ENCODE measurements at places on chromosomes 1 and 21.

- DNase-seq = no peak
These were observed 9.5 kb downstream of the SH3BP5L start for GRCh38 chr1:248816042-248816851.

GRCh38 chr1:234862944-234863515, 253.1 kb upstream of the IRF2BP2 start:
- DNase-seq = no peak

GRCh38 chr1:153261281-153262069, 2.0 kb downstream of the LORICRIN start:
- no peak for DNase-seq

DNA sequence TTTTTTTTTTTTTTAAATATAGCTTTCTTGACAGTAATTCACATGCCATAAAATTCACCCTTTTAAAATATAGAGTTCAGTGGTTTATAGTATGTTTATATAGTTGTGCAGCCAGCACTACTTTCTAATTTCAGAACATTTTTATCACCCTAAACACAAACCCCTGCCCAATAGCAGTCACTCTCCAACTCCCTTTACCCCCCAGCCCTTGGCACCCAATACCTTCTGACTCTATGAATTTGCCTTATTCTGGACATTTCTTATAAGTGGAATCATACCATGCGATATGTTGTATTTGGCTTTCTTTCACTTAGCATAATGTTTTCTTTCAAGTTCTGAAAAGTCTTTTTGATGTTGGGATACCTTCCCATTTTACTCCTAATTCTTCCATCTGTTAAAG, 42.5 kb upstream of the NEXN start:
- DNase-seq = no peak

GRCh38 chr1:185681034-185681633, 53.1 kb upstream of the HMCN1 start:
- no peak for DNase-seq

- DNase-seq = peak; percentile 30
These were observed at the start of gene ZFP69 for GRCh38 chr1:40476924-40477677. Gene ZFP69 (plus strand): TSS chr1:40477290. CDS start chr1:40479362, 2,072 bp downstream.

GRCh38 chr1:71019233-71019969, 28.2 kb downstream of the PTGER3 start:
- DNase-seq = no peak

GRCh38 chr21:16709866-16710550, 802.8 kb upstream of the CXADR start:
- DNase-seq = no peak

DNA sequence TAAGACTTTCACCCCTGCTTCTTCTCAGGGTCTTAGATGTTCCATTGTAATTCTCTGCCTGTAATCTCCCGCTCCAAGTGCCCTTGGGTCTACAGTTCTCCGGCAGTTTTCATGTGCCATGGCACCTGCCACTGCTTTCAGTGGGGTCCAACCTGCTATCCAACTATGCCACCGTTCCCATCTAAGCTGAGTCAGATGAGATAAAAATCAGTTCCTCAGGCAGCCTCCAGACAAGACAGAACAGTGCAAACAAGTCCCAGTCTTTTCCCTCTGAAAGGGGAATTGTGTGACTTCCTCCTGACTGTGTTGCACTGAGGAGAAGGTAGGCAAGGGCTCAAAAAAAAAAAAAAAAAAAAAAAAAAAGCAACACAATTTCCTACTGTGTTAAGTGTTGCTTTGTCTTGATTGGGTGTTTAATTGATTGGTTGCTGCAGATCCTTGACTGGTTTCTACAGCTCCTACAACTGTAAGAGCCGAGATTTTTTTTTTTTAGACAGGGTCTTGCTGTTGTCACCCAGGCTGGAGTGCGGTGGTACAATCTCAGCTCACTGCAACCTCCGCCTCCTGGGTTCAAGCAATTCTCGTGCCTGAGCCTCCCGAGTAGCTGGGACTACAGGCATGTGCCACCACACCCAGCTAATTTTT, 50.7 kb downstream of the EBNA1BP2 start:
- no peak for DNase-seq

GRCh38 chr1:47424336-47424982, 8.4 kb downstream of the FOXE3 start:
- no peak for DNase-seq

DNA sequence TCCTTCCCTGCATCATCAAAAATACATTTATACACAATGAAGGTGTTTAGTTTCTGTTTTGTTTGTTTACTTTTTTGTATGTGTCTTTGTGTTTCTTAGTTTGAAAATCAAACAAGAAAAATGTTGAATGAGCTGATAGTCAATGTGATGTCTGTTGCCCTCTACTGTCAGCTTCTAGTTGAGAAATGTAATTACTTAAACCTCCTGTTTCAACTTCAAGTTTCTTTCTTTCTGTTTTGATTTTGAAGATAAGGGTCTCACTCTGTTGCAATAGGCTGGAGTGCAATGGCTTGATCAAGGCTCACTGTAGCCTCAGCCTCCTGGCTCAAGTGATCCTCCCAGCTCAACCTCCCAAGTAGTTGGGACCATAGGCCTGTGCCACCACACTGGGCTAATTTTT, 37.5 kb downstream of the SPTA1 start:
- DNase-seq = no peak

- DNase-seq = no peak
These were observed 21.5 kb upstream of the MTARC2 start for GRCh38 chr1:220726634-220727033.

- DNase-seq = no peak
These were observed at the start of gene GRHL3 for GRCh38 chr1:24319312-24319863. Gene GRHL3 (plus strand): TSS chr1:24319357. CDS start chr1:24319552, 195 bp downstream.

DNA sequence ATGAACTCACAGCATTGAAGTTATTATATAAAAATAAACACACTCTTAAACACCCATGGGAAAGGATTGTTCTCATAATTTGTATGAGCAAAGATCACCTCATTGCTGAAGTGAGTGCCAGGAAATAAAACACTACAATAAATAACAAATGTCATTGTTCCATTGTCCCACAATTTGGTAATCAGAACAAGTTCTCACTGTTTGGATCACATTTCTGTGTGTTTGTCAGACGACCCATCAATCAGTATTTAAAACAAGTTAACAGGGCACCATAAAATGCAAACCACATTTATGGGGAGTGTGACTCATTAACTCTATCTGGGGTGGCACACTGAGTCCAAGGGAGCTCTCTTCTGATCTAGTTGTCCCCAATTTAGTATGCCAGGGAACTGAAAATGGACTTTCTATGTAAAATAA, 124.5 kb downstream of the PTPRC start:
- no peak for DNase-seq

DNA sequence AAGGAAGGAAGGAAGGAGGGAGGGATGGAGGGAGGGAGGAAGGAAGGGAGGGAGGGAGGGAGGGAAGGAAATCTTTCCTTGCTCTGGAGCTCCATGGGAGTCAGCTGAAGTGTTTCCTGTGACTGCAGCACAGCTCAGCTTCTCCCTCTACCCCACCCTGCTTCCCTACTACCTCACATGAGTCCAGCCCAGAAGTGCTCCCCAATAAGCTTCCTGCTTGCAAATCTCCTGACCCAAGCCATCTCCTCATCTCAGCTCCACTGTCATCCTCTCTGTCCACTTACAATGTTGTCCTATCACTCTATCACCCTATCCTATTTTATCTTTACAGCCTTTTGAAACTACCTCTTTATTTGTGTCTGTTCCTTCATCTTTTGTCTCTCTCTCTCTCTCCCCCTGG, 52.9 kb upstream of the SSBP3 start:
- DNase-seq = no peak

- no peak for DNase-seq
These were observed 1.1 kb upstream of the KCNAB2 start for GRCh38 chr1:6044481-6045109.

- no peak for DNase-seq
These were observed 70.1 kb upstream of the NTPCR start for GRCh38 chr1:232880354-232880753.

DNA sequence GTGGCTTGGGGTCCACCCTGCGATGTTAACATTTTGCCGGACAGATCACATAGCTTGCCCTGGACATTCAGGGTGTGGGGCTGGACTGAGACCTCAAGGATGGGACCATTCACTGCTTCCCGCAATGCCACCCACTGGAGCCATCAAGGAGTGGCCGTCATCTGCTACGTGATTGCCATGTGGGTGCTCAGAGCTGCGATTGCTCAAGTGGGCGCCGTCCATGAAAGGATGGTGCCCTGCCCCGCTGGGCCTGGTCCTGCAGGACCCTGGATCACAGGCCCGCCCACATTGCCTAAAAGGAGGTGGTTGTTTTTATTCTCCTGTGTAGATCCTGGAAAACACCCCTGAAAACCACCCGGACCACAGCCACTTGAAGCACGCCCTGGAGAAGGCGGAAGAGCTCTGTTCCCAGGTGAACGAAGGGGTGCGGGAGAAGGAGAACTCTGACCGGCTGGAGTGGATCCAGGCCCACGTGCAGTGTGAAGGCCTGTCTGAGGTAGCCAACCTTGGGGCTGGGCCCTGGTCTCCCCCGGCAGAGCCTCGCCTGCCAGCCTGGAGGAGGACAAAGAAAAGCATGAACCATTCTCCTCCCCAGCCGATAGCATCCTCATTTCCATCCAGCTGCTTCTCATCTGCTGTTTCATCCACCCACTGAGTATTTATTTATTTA, 40.4 kb downstream of the ATP5PO start:
- no peak for DNase-seq

DNA sequence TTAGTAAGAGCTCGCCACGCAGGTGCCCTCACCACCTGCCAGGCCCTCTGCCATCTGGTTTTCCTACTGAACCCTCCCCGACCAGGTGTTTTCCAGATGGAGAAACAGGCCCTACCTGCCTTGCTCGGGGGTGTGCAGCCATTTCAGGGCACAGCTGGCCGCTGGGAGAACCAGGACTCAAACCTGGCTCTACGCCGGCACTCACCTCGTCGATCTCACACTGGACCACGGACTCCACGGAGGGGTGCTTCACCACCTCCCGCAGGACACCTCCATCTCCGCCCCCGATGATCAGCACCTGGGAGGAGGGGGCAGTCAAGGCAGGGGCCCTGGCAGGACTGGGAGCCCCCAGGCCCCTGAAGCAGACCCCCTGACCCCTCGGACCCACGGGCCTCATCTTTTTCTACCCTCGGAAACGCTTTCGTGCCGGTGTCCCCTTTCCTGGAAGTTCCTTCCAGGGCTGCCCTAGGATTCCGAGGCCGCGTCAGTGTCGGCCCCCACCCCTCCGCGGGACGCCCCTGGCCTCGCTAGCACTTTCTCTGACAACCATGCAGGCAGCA, 1.1 kb downstream of the SRM start:
- DNase-seq = no peak

DNA sequence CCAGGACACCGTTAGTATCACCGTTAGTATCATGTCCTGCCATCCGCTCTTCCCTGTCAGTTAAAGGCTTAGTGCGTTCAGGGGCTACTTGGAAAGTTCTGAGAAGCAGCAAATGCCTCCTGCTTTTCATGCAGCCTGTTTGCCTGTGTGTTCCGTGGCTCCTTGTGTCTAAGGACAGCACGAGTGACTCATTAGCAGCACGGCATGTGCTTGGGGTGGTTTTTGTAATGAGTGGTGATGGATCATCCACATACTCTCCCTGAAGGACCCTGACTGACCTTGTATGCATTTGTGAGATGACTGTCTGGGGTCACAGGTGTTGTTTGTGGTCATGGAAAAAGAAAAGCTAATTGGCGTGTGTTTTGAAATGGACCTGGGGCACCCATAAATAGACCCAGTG, 221.9 kb downstream of the PBX1 start:
- DNase-seq = no peak

- DNase-seq = no peak
These were observed 53.1 kb upstream of the ZNF648 start for GRCh38 chr1:182114627-182115023.

GRCh38 chr1:7727809-7728471, 43.2 kb upstream of the VAMP3 start:
- no peak for DNase-seq

DNA sequence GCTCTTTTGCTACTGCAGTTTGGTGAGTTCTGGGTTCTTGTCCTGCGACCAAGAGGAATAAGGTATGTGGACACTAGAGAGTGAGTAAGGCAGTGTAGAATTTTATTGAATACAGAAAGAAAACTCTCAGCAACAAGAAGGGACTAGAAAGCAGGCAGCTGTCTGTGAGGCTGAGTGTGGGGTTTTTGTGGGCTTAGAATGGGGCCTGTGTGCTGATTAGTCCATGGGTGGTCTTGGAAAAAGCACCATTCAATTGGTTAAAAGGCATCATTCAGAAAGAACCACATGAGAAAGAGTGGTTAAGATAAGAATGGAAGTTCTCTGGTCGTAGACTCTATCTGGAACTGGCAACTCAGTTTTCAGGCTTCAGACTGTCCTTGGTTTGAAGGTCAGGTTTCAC, 298.8 kb downstream of the TGFB2 start:
- no peak for DNase-seq

GRCh38 chr1:178940068-178940765, 69.3 kb upstream of the ANGPTL1 start:
- DNase-seq = no peak

DNA sequence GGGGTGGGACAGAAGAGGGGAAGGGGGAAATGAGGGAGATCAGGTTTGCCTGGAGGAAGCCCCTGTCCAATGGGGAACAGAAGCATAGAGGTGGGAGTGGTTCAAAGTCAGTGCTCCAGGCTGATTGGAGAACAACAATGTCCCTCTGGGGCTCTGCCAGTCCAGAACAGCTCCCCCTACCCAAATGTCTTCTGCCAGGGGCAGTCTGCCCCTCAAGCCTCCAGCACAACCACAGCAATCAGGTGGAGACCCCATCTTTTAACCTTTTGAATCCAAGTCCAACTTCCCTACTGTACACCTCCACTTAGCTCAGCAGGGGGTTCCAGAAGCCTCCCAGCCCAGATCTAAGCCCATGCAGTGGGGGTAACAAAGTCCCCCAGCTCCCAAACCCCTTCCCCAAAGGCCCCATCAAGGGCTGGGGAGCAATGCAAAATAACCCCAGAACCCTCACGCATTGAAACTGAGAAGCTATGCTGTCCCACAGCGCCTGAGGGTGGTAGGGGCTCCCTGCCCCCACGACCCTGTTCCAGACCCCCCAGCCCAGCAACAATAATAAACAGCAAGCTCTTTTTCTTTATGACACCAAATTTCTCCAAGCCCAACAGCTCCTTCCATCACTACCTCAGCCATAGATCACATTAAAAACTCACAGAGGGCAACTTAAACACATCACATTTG, 3.3 kb downstream of the AHDC1 start:
- no peak for DNase-seq

DNA sequence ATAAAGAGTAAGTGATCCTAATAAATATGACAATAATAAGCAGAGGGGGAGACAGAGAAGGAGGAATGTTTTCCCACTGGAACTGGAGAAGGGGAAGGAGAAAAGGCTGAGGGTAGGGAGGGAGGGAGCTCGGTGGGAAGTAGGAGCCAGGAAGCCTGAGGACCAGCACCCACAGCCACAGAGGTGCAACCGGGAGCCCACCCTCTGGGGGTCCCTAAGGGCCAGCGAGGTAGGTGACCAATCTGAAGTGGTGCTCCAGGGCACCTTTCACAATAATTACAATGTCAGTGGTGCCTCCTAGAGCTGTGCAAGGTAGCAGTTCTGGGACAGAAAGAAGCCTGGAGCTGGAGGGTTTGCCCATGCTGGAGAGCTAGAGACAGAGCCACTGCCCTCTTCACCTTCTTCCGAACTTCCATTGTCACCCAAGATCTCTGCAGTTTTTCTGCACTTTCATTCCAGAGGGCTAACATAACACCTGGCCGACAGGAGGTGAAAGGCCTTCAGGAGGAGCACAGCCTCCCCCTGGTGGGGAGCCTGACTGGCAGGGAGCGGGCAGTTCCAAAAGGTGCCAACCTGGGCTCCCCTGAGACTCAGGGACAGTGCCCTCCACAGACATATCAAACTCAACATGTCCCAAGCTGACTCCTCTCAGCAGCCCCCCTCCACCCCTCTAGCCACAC, 4.1 kb upstream of the AHCYL1 start:
- peak; percentile 10 for DNase-seq
